Stimulated activated CD8-positive, alpha-beta memory T cell treated with anti-CD3 and anti-CD28 coated beads, Interleukin-7, amount 100 ng/mL, for 4 hours (primary cell): ENCODE measurements at places on chromosomes 6 and 20.

GRCh38 chr20:43358811-43359210, 98.9 kb upstream of the SRSF6 start:
- no peak for DNase-seq

GRCh38 chr6:123598011-123598410, 38.7 kb downstream of the TRDN start:
- no peak for DNase-seq

GRCh38 chr6:129717277-129717676, 7.3 kb upstream of the ARHGAP18 start:
- DNase-seq: no peak

DNA sequence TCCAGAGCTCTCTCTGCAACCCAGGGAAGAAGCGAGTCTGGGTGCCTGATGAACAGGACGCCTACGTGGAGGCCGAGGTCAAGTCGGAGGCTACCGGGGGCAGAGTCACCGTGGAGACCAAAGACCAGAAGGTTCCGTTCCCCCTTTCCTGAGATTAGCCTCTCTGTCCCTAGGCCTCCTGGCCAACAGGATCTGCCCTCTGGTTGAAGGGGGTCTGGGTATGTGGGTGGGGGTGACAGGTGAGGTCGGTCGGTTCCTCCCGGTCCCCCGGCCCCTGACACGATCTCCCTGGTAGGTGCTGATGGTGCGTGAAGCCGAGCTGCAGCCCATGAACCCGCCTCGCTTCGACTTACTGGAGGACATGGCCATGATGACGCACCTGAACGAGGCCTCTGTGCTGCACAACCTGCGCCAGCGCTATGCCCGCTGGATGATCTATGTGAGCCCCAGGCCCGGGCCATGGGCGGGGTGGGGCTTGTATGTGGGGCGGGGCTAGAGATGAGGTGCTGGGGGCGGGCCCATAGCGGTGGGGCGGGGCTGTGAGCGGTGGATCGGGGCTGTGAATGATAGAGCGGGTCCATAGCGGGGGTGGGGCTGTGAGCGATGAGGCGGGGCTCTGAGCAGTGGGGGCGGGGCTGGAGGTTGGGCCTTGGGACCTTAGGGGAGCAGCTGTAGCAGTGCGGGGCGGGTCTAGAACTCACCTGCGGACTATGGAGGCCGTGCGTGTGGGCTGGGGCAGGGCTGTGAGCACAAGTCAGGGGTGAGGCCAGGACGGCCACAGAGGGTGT, 23.9 kb downstream of the MYH7B start:
- no peak for DNase-seq

DNA sequence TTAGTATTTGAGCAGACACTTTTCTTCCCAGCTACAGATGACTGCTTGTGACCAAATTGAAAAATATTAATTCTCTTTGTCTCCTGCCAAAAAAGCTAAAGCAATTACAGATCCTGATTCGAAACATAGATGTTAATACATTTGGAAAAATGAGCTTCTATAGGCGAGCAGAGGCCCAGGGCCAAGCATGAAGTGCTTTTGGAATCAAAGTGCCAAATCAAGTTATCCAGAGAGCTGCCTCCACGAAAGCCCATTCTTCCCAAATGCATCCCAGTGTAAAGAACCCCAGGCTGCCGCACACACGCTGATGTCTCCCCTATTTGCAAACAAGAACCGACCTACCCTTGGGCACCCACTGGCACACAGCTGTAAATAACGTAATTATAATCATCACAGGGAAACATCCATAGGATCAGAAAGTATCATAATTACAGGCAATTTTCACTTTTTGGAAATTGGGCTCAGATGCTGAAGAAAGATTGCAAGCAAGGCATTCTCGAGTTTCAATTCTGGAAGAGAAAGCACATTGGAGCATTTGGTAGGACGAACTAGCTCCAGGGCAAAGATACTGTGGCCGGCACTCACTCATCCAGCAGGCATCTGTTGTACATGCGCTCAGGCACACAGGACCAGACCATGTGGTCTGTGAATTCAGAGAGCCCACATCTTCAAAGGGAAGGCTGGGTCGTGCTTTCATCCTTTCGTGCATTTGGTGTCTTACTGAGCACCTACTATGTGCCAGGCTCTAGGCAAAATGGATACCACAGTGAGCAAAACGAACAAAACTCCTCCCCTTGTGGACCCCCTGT, 45.9 kb downstream of the BMP7 start:
- no peak for DNase-seq

GRCh38 chr20:14334306-14334930, 3.0 kb downstream of the FLRT3 start:
- no peak for DNase-seq

- DNase-seq: no peak
Measured at GRCh38 chr20:13684566-13685222, 46.0 kb upstream of the TASP1 start.
